Metanephros (tissue), 2 donors: ENCODE measurements at places on chromosomes 7 and 10. TPM values are rescaled to one million over a fixed set of nuclear protein-coding genes. Genes with fewer than 3 reads are reported as not detected.

Gene ITGB8
- 91.2 TPM for total RNA-seq

Gene SLC12A9
- total RNA-seq: 25.4 TPM

Gene SLC18A3
- total RNA-seq: not detected

Gene NXPH1
- total RNA-seq: 0.23 TPM

Gene WASHC2A
- total RNA-seq: 36.7 TPM

Gene LRRC18
- 0.23 TPM for total RNA-seq

Gene BEND7
- total RNA-seq: 19.9 TPM

Gene PNLIPRP1
- total RNA-seq: not detected

Gene TUBB8
- 0.12 TPM for total RNA-seq

Gene FKBP6
- total RNA-seq: not detected

Gene ANXA8
- total RNA-seq: 0.18 TPM

Gene SRGN
- total RNA-seq: 93.9 TPM

Gene GPR158
- 0.18 TPM for total RNA-seq

Gene CNPY1
- not detected for total RNA-seq

Gene TFEC
- total RNA-seq: 14.2 TPM
